ENCODE measurements at places on chromosomes 1 and 21.

- peak; percentile 54 for DNase-seq
Observed at GRCh38 chr21:33643658-33644311, 1.5 kb downstream of the ITSN1 start.

DNA sequence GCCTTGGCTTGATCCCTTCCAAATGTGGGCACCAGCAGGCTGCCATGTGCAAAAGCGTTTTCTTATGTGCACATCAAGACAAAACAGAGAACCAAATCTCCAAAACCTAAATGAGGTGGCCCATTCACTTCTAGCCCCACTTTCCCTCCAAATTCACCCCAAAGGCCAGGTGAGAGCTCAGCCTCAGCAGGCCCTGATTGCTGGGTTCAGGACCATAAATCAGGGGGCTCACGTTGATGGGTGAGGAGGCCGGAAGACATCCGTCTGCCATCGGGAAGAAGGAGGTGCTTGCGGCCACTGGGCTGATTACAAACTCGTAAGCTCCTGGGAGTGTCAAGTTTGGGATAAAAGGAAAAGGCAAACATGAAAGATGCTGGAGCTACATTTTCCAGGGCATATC lies 86.7 kb upstream of the CLDN14 start:
- no peak for DNase-seq

GRCh38 chr1:70486676-70487458 lies 75.8 kb downstream of the CTH start:
- DNase-seq = no peak

DNA sequence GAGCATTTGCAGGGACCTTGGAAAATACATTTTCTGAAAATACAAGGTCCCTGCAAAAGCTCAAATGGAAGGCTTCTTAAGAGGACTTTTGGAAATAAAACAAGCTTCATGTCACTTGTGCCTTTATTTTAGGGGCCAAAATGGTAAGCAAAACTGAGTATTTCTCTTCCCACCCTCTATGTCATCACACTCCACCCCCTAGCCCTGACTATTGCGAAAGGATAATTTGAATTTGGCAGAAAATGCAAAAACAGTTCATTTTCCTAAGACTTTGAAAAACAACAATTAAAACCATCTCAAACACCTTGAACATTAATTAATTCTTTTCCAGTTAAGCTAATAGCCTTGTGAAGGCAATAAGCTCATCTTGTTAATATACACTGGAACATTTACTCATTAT lies 201.7 kb downstream of the TM2D1 start:
- DNase-seq = no peak

DNA sequence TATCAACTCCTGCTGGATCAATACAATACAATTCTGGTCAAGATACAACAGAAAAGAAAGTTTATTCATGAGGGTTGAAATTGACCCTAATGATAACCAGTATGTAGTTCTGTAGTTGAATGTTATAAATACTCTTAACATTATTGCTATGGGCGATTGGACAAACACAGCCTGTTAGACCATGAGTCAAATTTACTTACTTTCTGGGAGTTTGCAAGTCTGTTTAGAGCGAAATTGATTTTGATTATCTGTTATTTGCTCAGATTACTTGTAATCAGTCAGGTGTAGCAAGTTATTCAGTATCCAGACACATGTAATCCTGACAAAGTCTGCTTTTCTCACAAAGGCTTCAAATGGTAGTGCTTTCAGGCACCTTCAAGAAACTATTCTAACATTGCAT lies 216.6 kb upstream of the B3GALT2 start:
- DNase-seq = no peak

DNA sequence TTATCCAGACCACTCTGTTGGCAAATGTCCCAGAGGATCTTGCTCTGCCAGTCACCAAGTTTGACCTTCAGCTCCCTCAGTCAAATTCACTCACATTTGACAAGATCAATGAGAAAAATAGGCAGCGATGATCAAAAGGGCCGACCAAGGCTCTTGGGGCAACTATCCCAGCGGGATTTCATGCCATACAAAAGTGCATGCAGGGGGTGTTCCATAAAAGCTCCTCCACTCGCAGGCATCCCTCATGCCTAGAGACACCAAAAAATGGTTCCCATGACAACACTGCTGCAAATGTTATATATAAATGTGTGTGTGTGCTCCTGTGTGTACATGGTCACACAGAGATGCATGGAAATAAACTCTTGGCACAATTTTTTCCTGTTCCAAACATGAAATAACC lies 16.2 kb upstream of the EIF4G3 start:
- DNase-seq = no peak

- no peak for DNase-seq
Observed at GRCh38 chr21:39317134-39318090, 4.0 kb upstream of the BRWD1 start.

DNA sequence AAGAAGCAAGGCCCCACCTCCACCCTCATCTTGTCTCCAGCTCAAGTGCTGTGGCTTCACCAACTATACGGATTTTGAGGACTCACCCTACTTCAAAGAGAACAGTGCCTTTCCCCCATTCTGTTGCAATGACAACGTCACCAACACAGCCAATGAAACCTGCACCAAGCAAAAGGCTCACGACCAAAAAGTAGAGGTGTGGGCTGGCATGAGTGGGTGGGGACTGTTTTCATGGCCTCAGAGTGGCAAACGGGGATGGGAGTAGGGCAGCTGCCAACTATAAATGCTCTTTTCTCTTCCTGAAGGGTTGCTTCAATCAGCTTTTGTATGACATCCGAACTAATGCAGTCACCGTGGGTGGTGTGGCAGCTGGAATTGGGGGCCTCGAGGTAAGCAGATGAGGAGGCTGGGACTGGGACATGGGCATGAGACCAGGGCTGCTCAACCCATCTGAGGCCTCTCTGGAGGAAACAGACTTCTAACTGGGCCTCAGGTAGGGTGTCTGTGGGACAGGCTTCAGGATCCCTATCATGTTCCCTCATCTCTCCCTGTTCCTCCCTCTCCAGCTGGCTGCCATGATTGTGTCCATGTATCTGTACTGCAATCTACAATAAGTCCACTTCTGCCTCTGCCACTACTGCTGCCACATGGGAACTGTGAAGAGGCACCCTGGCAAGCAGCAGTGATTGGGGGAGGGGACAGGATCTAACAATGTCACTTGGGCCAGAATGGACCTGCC lies 8.8 kb upstream of the P3R3URF start:
- DNase-seq = no peak

DNA sequence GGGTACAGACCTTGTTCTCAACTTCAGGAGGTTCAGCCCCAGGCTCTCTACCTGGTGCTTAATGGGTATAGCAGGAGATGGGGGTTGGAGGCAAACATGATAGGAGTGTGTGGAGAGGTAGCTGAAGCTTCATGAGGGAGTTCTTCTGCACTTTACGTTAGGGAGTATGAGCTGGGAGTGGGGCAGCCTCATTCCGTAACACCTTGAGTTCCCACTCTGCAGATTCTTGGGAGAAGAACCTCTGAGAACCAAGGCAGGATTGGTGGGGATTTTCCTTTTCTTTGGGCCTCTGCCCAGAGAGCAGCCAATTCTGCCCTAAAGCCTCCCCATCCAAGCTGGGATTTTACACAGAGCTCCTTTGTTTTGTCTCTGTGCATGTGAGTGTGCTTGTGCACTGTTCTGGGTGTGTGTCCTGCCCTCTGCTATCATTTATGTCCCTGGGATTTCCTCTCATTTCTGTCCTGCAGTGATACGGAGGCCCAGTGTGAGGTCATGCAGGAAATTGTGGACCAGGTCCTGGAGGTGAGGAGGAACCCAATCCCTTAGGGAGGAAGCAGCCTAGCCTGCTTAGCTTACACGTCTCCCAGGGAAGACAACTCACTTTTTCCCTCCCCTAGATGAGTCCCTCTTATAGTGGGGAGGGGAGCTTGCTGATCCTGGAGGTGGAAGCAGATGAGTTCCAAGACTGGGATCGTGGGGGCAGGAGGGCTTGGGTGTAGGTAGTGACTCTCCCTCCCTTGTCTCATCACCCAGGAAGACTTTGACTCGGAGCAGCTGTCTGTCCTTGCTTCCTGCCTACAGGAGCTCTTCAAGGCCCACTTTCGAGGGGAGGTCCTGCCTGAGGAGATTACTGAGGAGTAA lies 11.6 kb upstream of the SLC27A3 start:
- DNase-seq = no peak

DNA sequence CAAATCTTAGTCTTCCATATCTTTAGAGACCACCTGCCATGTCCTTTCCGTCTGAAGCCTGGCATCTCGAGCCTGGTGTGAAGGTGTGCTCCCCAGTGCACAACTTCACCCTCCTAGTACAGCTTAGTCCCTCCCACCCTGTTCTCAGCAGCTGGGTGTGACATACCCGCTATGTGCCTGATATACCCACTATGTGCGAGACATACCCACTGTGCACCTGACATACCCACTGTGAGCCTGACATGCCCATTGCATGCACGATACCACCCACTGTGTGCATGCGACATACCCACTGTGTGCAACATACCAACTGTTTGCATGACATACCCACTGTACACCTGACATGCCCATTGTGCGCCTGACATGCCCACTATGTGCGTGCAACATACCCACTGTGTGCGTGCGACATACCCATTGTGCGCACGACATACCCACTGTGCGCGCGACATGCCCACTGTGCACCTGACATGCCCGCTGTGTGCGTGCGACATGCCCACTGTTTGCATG lies 3.0 kb upstream of the RRP1 start:
- no peak for DNase-seq

- DNase-seq = no peak
Observed at GRCh38 chr21:42140196-42140934, 69.2 kb downstream of the UMODL1 start.

DNA sequence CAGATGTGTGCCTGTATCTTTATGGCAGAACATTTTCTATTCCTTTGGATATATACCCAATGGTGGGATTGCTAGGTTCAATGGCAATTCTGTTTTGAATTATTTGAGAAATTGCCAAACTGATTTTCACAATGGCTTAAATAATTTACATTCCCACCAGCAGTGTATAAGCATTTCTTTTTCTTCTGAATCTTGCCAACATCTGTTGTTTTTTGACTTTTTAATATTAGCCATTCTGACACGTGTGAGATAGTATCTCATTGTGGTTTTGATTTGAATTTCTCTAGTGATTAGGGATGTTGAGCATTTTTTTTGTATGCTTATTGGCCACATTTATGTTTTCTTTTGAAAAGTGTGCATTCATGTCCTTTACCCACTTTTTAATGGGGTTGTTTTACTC lies 864.3 kb upstream of the ADAMTS5 start:
- DNase-seq = no peak

- no peak for DNase-seq
Observed at GRCh38 chr1:9008236-9008635, 18.0 kb downstream of the SLC2A7 start.

- no peak for DNase-seq
Observed at GRCh38 chr1:229627003-229627402, 956 bp downstream of the URB2 start.

- peak; percentile 53 for DNase-seq
Observed at GRCh38 chr1:205798577-205798976, 14.4 kb downstream of the SLC41A1 start.

GRCh38 chr1:19511116-19511515 lies 25.8 kb upstream of the CAPZB start:
- DNase-seq = no peak

DNA sequence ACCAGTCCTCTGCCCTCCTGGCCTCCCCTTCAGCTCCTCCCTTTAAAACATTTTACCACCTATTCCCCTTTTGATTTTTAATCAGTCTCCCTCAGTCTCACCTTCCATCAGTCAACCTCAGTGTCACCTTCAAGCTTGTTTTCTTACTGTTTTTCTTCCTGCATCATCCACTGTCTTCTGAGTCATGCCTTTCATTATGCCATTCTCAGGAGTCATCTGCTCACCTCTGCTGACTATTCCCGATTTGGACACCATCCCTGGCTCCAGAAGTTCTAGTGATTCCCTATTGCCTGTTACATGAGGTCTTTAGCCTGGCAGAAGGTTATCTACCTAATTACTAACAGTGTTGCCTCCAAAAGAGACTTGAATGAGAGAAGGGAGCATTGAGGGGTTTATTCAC lies 23.9 kb downstream of the NFASC start:
- DNase-seq = no peak

DNA sequence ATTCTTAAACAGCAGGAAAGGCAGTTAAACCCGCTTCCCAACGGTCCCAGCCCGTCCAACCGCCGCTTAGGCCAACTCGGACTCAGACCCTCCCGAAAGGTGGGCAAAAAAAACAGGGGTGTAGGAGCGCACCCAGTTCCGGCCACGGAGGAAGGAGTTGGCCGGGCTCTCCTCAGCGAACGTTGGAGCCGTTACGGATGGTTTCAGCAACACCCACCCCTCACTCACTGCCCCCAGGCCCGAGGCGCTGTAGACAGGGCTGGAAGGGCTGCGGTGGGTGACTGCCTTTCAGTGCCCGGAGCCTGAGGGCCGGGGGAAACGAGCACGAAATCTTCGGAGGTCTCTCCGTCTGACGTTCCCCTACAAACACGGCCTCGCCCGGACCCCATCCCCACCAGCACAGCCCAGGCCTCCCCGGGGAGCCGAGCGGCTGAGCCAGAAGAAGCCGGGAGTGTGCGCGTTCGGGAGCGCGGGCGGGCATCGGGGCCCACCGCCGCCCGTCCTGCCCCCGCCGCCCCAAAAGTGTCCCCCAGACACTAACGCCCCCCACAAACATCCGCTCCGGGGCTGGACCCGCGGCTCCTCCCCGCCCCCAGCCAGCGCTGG lies 1.3 kb downstream of the KDM5B start:
- peak; percentile 69 for DNase-seq

Measured in endodermal cell (in vitro differentiated cells).